ENCODE measurements at places on chromosomes 1 and 21. TPM values are rescaled to one million over a fixed set of nuclear protein-coding genes. Genes with fewer than 3 reads are reported as not detected.

DNA sequence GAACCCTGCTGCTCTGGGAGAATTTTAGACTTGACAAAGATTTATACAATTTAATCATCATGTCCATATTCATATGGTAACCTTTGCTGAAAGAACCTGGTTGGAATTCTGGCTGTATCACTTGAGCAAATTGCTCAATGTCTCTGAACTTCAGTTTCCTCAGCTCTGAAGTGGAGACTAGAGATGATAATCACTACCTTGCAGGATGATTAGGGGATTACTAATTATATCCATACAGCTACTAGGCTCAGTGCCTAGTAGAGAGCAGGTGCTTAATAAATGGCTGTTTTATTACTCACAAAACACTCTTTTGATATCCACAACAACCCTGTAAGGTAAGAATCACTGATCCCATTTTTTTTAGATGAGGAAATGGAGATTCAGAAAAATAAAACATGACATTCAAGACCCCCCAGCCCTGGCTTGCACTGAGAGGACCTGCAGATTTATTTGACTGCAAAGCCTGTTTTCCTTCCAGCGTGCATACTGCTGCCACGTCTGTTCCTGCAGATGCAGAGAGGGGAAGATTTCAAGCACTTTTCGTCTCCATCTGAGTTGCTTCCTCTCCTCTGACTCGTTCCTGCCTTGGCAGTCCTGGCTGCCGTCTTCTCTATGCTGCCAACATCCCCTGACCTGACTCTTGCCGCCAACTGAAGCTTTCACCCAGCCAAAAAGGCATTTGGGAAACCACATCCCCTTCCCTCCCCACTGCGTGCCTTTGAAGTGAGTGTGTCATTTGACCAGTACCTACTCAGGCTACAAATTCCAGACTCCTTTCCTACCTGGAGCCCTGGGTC is 203.0 kb downstream of the PLPP3 start:
- peak; percentile 88 for DNase-seq

- no peak for DNase-seq
Measured at GRCh38 chr1:119324198-119324597, 44.4 kb upstream of the HAO2 start.

DNA sequence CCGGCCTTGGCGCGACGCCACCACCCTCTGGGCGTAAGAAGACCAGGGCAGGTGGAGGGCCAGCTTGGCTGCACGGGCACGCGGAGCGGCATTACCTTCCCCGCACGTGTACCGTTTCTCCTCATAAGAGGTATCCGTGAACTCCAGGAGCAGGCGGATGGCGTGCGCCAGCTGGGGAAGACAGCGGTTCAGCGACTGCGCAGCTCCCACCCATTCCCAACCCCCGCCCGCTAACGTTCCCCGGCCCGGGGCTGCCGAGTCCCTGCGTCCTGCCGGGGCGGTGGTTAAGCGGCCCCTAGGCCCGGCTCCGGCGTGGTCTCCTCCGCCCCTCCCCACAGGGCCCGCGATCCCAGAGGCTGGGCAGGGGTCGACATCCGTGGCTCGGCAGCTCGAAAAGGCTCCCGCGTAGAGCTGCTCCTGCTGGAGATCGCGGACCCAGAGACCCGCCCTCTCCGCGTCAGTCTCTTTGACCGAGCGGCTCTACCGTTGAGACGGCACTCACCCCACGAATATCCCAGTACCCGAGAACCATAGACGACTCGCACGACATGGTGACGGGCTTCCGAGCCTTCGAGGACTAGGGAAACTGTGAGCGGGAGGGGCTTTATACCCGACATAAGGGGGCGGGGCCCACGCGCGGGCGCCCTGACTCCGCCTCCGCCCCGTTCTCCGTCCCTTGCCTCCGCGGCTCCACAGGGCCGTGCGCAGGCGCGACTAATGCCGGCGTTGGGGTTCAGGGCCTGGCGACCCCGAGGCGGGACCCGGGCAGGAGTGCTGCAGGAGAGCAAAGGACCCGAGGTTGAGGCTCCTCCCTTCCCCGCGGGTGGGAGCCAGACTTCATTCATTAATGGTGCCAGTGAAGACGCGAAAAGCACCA is 862 bp downstream of the GSTM3 start:
- DNase-seq = peak; percentile 75

DNA sequence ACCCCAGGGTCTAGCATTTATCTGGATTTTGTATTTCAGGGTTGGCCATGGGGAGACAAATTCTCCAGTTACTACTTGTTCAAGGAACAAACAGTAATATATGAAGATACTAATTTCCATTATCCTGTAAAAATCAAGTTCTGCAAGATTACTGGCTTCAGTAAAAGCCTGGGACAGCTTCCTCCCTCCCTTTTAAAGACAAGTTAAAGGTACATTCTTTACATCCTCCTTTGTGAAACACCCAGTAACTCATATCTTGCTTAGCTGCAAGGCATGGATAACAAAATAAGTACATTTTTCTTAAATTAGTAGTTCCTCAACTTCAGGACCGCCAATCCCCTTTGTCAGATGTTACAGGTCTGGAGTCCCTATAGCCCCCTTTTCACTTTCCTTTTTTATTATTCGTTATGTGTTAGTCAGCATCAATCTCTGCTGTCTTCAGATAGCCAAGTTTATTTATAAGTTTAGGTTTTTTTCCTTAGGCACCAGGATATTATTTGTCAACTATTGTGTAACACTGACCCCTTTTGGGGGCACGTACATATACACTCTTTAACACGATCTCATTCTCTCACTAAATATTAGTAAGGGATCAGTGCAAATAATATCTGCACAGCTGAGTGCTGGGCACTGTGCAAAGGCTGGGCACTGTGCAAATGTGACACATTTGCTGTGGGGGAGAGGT is 9.8 kb downstream of the ERRFI1 start:
- DNase-seq = no peak

DNA sequence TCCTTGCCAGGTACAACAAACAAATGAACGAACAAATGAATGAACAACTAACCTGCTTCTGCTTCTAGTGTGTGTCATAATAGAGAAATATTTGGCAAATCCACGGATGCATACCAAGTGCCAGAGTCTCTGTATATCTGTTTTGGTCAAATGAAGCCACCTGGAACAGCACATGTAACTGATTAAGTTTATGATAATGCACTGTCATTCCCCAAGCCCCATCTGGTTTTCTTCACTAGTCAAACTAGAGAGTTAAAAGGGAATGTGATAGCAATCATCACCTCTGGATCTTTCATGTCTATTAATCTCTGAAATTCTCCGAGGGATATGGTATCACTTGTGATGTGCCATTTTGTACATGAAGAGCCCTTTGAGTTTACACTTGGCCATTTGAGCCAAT is 21.0 kb upstream of the SCAF4 start:
- no peak for DNase-seq

DNA sequence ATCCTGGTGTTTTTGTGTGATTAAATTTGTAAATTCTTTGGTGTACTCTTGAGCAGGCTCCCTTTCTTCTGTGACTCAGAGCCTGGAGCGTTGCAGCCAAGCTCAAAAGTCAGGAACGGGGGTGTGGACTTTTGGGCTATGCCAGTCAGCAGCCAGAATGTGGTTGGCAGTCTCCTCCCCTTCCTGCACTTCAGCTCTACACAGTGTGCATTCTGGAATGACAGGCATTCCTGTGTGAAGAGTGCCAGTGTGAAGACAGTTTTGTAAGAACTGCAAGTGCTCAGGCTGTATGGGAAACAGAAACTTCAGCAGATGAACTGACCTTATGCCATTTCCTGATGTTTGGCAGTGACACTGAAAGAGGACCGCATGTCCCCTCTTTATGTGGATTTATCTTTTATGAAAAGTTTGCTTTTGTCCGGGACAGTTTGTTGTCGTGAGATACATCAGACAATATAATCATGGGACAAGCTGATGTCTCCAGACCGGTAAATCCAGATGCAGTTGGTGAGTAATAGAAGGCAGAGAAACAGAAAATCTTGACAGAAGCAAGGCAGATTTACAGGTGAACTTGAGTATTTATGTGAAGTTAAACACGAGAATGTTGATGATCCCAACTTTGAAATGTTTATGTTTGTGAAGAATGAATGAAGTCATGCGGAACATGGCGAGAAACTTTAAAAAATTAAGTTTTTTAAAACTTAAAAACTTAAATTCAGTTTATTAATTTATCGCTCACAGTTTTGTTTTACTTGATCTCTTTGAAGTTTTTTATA is 67.7 kb upstream of the RCC1 start:
- DNase-seq = peak; percentile 98

DNA sequence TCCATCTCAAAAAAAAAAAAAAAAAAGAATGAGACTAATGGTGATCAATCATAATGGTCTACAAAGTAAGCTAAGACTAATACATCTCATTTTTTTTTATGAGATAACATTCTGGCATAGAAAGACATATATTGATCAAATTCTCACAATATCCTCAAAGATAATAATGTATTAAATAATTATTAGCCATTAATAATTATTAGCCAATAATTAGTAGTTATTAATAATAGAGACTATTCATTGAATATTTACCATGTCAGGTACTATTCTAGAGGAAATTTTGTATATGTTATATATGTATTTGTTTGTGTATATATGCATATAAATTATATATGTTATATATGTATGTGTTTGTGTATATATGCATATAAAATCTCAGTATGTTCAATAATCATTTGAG is 137.7 kb upstream of the PTBP2 start:
- no peak for DNase-seq

GRCh38 chr1:93938461-93939145 is 29.4 kb upstream of the GCLM start:
- DNase-seq = peak; percentile 5

GRCh38 chr1:240194120-240194519 is 102.4 kb downstream of the FMN2 start:
- peak; percentile 49 for DNase-seq

GRCh38 chr21:35635261-35635660 is 425.1 kb downstream of the SETD4 start:
- DNase-seq = peak; percentile 78

DNA sequence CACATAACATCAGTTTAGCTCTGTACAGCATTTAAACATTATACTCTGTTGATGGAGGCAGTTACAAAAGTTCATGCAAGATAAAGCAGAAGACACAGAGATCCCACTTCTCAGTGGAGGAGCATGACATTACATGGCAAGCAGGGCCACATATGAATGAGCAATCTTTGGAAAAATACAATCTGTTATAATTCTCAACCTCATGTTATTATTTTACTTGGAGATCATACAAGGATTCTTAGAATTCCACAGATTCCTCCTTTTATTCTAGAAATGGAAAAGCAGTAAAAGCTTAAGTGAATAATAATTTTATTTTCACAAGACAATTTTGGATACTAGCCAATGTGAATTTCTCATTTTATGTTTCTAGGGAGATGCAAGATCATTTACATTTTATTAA is 66.6 kb downstream of the IFI44 start:
- peak; percentile 14 for DNase-seq

DNA sequence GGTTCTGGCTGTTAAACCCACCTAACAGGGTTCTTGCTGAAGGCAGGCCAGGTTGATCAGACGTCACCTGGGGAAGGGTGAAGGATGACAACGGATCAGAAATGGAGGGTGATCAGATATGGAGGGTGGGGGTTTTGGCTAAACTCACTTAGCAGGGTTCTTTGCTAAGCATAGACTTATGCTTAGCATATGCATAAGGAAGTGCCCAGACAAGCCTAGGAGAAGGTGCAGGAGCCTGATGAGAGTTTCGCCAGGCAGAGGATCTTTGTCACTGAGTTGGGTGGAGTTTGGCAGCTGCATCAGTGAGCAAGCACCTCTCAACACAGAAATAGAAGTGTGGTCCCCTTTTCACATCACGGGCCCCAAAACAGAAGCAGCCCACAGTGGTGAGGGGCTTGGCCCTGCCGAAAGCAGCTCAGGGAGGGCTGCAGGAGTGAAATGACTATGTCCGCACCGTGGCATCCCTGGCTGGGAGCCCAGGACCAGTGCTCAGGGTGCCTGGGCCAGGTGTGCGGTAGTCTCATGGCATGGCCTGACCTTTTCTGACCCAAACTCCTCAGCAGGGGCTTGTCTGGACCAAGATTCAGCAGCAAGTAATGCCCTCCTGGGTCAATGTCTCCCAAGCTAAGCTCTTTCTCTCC is 101.6 kb downstream of the AJAP1 start:
- DNase-seq = no peak

GRCh38 chr1:95415146-95415545 is 181.1 kb downstream of the RWDD3 start:
- DNase-seq = no peak

GRCh38 chr1:231214918-231215680 is 25.9 kb upstream of the GNPAT start:
- no peak for DNase-seq

DNA sequence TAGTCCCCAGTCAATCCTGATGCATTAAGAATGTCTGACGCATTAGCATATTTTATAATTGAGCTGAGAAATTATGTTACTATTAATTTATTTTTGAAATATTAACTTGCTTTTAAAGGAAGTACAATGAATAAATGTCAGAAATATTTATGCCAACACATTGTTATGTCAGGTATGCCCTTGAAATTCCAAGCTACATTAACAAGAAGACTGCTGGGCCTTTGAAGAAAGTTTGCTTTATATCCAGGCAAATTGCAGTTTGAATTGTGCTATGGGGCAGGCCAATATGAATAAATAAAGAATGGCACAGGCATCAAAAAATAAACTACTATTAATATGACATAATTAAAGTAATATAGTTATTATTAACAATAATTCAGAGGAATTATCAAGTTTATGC is 1391.3 kb downstream of the PLA2G4A start:
- no peak for DNase-seq

DNA sequence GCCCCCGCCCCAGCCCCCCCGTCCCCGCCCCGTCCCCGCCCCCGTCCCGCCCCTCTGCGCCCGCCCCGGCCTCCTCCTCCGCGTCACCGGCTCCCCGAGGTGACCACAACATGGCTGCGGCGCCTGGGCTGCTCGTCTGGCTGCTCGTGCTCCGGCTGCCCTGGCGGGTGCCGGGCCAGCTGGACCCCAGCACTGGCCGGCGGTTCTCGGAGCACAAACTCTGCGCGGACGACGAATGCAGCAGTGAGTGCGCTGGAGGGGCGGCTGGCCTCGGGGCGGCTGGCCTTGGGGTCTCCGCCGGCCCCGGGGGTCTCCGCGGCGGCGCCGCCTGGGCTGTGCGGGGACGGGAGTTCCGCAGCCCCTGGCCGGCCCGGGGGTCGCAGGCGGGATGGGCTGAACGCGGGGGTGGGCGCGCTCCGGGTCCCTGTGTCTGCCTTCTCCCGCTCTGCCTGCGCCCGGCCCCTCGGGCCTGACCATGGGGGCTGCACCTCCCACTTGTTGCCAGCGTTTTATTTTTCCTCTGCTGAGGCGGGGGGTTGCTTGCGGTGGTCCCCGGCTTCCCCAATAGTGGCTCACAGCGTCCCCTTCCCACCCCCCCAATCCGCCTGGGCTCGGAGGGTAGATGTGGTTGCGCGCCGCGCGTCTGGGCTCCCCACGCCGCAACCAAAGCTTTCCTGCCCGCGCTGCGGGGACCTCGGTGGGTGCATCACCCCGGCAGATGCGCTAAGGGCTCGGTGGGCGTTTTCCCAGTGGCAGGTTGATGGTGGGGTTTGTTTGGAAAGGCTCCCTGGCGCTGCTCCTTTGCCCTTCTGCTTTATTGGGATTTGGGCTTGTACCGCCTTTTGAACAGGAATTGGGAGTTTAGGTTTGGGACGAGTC is at the start of gene MIA3:
TSS of gene MIA3 (plus strand) at position 97 of the 879 bp plus-strand sequence. CDS start at position 111, 14 bp downstream.
- DNase-seq = peak; percentile 7

The MPL gene
- total RNA-seq = not detected

The TEDDM1 gene
- total RNA-seq = not detected

The DNASE2B gene
- not detected for total RNA-seq

The TAS1R1 gene
- 0.20 TPM for total RNA-seq

The OR2T11 gene
- not detected for total RNA-seq

The KRTAP10-1 gene
- total RNA-seq = not detected

The ICOSLG gene
- total RNA-seq = 4.6 TPM

The CR1L gene
- not detected for total RNA-seq

The WNT3A gene
- not detected for total RNA-seq

Measured in RPMI7951 (cell line).